ENCODE measurements at places on chromosomes 3 and 15.
A peak's percentile ranks its signal among the peaks of the same experiment; 100 is the strongest.

DNA sequence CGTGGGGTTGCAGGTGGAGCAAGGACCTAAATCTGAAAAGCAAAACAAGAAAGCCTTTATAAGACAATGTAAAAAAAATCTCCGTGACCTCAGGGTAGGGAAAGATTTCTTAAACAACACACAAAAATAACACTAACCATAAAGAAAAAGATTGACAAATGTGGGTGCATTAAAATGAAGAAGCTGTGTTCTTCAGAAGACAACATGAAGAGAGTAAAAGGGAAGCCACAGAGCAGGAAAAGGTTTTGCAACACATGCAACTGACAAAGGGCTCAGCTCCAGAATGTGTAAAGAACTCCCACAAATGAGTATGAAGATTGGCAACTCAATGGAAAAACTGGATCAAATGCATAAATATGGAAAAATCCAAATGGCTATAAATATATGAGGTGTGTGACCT, 74.2 kb downstream of the MAGEF1 start:
- no peak for DNase-seq

DNA sequence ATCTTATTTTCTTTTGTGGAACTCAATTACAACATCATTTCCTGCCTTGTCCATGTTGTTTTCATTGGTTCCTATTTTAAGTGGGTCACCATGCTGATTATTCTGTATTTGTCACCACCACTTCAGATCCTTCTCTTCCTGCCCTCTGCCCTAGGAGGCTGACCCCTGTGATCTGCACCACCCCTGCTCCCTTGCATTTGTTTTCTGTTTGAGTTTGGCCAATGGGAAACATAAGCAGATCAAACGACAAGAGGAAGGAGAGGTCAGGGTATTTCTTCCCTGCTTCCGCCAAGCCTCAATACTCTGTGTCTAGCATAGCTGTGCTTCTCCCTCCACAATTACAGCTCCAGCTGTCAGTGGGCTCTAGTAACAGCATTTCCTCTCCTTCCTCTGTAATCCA, 71.6 kb downstream of the IMPG2 start:
- DNase-seq: no peak

- peak; percentile 88 for DNase-seq
These were observed 47.8 kb downstream of the KCNMB2 start for GRCh38 chr3:178583963-178584575.

DNA sequence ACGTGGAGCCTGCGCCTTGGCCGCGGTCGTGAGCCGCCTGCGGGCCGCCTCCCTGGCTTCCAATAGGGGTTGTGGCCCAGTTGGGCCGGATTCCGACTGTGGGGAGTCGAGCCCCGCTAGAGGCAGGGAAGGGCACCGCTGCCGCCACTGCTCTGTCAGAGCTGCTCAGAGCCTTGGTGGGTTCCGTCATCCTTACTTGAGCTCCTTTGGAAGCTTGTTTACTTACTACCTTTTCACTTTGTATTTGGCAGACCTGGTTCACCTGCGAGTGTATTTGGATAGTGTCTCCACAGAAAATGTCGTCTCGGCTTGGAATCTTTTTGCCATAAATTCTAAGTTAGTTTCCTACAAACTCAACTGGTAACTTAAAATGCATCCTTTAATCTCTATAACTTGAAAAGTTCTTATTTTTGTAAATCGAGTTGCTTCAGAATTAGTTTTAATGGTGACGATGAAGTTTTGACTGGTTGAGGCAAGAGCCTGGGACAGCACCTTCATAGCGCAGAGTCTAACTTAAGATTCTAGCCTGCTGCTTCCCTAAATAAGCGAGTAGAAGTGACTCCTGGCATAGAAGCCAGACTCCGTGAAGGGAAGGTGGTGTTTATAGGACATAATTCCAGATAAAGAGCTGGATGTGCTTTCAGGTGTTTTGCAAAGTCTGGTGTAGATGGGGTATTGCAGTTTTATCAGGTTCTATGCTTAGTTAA, 800 bp downstream of the DAG1 start:
- DNase-seq: no peak

DNA sequence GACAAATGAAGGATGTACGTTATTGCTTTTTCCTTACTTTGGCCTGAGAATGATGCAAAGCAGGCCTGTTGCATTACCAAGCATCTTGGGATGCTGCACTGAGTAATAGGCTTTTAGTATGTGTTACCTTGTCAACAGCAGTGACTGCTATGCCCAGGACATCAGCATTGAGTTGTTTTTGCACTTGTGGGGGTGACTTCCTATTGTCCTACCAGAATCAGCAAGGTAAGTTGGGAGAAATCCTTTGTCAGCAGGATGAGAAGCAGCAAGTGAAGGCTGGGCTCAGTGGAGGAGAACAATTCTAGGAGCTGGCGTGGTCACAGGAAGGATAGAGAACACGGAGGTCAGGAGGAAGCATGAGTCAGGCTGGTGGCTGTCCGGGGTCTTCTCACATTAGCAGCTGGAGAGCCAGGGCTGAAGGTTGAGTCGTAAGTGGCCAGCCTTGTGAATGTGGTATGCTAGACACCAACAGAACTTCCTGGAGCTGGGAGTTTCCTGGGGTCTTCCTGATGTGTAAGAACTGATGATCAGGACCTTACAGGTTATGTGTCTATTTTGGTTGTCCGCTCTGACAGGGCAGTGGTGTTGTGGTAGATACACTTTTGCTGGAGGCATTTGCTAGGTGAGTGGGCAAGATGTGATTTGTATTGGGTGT, 142.7 kb downstream of the FNDC3B start:
- DNase-seq: no peak

DNA sequence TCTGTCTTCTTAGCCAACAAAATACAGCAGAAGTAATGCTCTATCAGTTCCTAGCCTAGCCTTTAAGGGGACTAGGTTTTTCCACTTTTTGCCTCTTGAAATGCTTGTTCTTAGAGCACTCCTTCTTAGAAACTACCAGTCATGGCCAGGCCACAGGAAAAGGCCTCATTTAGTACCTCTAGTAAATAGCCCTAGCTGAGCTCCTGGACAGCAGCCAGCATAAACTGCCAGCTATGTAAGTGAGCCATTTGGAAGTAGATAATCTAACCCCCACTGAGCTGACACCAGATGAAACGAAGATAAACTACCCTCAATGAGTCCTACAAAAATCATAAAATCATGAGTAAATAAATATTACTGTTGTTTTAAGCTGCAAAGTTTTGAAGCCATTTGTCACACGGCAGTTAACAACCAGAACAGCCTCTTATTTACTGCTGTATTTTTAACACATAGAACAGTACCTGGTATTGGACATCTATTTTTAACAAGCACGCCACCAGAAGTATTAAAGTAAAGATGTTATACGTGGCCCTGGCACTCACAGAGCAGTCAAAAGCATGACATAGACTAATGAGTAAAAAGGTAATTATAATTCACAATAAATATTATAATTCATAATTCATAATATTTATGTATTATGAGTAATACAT, 12.0 kb downstream of the TBC1D5 start:
- DNase-seq: peak; percentile 97

DNA sequence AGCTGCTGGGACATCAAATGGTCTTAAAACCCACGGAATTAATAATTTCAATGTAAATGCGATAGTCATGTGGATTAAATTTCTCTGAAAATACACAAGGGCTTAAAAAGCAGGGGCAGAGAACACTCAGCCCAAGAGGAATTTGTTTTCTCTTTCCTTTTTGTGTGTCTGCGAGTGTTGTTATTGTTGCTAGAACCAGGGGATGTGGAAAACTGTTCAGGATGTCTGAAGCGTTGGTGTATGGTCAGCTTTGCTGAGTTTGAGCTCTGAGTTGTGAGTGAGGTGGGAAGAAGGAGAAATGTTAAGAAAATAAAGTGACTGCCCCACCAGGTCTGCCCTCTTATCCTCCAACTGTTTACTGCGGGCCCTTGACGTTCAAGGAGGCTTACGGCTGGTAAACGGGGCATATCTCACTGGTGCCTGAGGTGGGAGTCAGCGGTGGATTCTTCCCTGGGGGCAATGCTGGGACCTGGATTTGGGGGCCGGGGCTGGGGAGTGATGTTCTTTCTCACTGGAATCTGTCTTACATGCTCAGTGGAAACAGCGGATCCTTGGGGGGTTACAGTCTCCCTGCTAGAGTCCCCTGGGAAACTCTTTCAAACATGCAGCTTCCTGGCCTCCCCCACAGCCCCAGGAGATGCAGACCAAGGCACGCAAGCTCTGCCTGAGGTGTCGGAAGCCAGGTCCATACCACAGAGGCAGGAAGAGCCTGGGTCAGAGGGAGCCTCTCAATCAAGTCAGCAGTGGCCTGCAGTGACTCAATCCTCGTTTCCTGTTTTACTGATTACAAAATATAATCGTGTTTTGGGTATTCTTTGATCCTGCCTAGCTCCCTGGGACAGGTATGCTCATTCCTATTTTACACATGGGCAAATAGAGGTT, 41.8 kb downstream of the ITGA11 start:
- no peak for DNase-seq

DNA sequence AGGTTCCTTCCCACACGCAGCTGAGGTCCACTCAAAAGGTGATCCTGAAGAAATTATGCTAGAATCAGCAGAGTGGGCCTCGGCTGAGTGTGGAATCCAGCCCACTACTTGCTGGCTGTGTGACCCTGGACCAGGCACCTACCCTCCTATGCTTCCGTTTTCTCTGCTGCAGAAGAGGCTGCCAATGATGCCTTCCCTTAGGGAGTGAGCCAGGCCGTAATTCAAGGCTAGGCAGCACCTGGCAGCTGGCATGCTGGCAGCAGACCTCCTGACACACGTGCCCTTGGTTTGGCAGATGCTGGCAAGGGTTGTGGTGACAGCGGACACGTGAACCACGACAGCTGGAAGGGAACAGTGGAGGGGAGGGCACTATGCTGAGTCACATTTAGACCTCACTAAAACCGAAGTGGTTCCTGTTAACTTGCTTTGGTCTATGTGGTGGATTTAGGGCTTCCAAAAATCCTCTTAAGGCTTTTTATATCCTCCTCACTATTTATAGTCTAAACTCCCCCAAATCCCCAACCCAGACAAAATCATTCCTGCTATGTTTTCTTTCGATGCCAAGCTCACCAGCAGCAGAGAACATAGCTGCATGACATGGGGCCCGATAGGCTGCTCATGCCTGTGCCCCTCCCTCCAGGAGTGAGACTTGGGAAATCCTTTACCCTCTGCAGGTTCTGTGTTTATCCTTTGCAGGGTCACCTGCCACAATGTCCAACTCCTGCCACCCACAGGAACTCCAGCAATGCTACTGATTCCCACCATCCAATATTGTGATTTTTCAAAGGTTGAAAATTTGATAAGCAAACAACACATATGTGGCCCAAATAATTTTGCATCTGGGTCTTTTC, 10.6 kb upstream of the PCSK6 start:
- peak; percentile 46 for DNase-seq

DNA sequence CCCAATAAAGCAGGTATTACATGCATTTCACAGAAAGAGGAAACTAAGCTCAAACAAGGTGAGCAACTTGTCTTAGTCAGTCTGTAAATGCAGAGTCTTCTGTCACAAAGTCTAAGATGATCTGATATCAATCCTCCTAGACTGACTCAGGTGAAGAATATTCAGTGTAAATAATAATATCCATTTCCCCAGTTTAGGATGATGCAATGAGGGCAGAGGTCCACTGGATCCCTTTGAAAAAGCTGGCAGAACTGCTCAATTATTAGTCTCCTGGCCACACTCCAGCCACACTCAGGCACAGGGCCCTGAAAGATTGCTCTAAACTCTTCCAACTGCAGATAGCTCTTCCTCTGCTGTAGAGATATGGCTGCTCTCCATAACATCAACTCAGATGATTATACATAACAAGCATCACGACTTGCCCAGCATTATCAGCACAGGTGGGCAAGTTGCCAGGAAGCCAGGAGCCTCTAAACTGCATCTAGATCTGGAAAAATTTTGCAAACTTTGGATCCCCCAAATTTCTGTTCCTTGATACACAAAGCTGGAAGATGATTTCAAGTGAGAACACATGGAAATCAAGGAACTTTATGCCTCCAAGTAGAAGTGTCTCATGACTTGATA, 129.8 kb upstream of the CPNE4 start:
- no peak for DNase-seq

DNA sequence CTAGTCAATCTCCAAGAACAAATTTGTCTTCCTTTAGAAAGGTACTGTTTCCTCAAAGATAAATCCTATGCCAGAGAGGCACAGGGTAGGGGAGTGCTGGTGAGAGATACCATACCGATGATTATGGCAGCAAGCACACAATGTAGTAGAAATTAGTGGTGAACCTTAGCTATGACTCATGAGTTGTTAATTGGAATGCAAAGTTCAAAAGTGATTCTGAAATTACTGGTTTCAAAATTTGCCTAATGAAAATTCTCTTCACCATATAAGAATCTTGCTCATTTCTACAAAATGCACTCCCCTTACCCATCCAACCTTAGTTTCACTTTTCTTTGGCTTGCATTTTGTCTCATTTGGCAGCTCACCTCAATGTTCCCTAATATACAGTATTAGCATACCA, 139.5 kb upstream of the SLC2A2 start:
- no peak for DNase-seq

- no peak for DNase-seq
These were observed 5.8 kb upstream of the TATDN2 start for GRCh38 chr3:10242182-10243065.

GRCh38 chr3:16260046-16260445, 4.7 kb downstream of the DPH3 start:
- no peak for DNase-seq

GRCh38 chr3:179464323-179465092, 13.2 kb upstream of the GNB4 start:
- DNase-seq: no peak

GRCh38 chr3:25888892-25889524, 99.1 kb downstream of the OXSM start:
- DNase-seq: no peak

GRCh38 chr3:150495563-150496168, 50.6 kb downstream of the SERP1 start:
- DNase-seq: peak; percentile 8

DNA sequence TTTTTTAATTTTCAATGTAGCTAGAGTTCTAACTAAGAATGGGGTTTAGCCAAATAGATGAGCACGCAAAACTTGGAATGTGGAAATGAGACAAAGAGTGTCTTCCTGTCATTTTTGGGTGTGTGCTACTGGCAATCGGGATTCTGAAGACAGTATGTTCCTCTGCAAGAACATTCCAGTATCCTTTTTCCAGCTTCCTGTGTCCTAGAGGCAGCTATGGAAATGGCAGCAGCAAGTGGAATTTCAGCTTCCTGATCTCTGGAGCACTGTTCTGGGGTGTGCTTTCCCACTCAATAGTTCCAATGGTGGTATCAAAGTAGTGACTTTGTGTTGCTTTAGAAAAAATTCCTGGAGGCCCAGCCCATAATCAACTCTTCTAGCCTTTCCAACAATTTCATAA, 642.9 kb upstream of the KCNMB2 start:
- DNase-seq: no peak

DNA sequence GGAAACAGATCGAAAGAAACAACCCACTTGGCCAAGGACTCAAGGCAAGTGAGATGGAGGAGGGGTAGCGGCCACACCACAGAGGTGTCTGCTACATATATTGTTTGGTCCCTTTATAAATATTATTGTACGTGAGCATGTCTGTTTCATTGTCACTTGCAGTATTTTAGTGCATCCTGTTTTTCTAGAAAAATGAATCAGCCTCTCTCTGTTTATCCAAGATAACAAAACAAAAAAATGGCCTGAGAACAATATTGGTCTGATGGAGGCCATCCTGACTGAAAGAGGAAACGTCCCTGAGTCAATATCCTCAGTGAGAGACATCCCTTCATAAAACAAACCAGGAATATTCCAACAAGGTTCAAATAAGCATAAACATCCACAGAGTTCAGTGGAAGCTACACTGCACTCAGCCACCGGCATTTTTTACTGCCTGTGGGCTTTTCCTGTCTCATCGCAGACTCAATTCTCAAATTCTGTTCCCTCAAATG, 42.0 kb downstream of the WWTR1 start:
- DNase-seq: no peak
